ENCODE measurements at places on chromosomes 2 and 18.

DNA sequence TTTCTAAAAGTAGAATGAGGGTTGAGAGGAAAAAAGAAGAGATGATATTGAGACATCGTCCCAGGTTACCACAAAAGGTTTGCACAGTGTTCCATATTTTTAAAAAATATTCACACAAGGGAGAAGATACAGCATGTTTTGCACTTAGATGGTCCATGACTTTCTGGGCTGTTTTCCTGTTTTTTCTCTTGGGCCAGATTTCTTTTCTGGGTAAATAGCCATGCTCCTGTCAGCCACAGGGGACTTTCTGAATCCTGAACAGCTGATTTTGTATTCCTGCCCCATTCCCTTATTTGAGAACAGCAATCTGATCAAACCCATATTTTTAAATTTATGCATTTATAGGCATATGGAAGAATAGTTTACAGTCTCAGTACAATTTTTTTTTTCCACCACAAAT, 185.9 kb upstream of the NRP2 start:
- DNase-seq, result no peak

DNA sequence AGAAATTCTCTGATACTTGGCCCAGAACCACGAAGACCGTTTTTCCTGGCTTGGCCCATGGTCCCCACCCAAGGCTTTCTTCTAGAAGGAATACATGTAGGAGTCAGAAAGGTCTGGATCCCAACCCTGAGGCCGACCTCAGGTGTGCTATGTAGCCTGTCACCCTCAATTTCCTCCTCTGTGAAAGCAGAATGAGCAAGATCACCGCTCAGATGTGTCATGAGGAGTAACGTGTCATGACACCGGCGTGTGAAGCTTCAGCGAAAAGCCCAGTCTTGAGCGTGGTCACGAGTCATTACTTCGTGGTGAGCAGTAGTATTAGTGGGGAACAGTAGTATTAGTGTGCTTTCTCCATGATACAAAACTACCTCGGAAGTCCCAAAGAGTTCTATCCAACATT, 103.4 kb downstream of the ALPK2 start:
- DNase-seq, result no peak

GRCh38 chr18:47036927-47037578, 1.6 kb upstream of the ELOA2 start:
- no peak for DNase-seq

DNA sequence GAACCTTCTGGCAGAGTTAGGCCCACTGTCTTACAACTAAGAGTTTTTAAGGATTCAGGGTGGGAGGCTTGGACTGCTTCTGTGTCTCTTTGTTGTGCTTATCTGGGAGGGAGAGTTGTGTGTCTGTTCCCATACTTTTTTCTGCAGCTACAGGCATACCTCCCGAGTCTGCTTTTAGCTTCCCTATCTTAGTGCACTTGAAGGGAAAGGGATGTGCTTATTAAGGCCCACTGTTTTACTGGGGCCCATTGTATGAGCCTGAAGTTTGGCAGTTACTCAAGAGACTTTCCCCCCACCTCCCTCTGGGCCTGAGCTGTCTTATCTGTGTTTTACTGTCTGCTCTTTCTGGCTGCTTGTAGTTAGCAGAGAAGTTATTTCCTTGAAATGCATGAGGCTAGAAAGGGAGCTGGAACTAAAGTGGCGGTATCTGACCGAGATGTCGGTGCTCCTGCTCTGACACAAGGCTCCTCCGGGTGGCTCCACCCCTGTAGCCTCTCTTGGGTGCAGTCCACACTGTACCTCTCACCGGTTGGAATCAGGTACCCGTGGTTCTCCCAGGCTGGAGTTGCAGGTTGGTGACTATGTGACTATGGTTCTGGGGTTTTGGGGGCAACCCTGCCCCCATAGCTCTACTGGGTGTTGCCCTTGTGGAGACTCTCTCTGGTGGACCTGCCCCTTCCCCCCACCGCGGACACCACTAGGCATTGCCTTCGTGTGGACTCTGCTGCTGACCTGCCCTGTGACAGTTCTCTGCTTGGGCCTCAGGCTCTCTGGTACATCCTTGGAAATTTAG, 12.9 kb downstream of the UBR3 start:
- DNase-seq, result no peak

DNA sequence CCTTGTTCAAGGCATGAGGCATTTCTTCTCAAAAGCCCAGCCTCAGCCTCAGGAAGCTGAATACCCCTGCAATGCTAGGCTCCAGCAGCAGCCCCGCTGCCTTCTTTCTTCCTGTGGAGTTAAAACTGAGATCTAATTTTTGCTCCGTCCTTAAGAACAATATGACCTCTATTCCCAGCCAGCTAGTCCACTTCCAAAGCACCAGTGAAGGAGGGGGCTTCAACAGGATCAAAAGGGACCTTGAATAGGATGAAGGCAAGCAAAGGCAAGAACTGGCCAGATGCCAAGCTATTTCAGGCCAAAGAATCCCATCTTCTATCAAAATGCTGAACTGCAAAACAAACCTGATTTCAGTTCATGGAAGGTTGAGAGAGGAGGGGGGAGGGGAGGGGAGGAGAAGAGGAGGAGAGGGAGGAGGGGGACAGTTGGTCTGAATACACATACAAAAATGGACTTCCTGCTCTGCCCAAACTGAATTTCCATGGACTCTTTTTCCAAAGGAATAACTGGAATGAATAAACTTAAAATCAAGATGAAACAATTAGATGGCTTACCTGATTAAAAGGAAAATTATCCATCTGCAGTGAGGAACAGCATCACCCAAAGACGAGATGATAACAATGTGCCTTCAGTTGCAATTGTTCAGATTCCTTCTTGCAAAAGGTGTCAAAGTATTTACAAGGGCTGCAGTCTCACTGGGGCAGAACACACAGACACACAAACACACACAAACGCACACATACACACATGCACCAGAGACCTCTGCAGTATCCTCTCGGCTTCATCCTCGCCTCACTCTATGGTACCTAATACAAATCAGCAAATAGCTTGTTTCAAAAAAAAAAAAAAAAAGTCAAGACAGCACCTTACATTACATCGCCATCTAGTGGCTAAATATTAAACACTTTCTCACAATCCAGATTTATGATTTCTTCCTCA, at the start of gene SCN1A:
SCN1A (minus strand) TSS at position 804 of the 939 bp plus-strand sequence. CDS start 54,399 bp downstream, outside the sequence.
- peak; percentile 35 for DNase-seq

DNA sequence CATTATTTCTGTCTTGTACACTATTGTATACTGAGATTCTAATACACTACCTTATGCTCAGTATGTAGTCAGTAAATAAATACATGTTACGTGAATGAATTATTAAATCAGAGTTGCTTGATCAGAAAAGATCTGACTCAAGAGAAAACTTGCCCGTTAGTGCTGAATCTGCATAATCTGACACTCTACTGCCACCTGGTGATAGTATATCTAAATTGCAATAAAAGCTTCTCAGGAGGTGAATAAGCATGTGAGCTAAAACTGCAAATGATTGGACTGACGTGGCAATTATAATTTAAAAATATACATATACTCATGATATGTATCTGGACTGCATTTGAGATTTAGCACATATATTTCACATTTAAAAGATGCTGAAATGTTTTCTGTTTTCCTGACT, 70.4 kb downstream of the KIAA1328 start:
- peak; percentile 41 for DNase-seq

DNA sequence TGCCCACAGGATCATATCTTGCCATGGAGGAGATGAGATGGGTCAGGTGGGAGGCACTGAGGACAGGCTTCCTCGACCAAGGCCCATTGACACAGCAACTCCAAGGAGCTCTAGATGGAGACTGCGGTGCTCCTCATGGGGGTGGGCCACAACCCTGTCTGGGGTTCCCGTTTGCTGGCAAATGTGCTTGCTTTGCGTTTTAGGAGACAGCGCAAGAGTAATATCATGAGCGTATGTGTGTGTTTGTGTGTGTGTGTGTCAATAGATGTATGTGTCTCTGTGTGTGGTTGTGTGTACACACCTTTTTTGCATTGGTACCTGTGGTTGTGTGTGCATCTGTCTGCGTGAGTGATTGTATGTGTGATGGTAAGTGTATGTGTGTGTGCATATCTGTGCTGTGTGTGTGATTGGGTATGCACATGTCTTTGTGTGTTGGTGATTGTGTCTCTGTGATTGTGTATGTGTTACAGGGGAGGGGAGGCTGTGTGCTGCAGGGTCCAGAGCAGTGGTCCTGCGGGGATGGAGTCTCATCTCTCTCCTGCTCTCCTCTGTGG, 4.4 kb downstream of the FBLN7 start:
- DNase-seq, result no peak

GRCh38 chr2:174663550-174663949, 65.9 kb upstream of the WIPF1 start:
- no peak for DNase-seq

DNA sequence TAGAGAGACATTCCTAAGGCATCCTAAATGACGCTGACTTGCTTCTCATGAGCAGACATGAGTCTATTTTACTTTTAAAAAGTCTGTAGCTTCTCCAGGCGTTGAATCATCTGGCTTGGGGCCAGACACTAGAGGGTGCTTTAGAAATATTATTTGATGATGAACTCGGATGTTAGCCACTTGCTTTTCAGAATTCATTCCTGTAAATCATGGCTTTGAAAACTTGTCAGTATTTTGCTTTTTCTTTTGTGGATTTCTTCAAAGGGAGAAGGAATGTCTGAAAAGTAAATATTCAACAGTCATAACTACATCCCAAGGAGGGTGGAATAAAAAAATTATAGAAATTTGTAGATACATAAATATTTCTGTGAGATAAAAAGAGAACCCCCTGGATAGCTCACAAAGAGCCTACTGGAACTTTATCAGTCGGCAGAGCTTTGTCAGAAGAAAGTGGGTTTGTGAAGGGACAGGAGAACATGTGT, 370.8 kb downstream of the OSR1 start:
- DNase-seq, result no peak

- peak; percentile 14 for DNase-seq
Measured at GRCh38 chr2:103873716-103874351, 980.1 kb upstream of the POU3F3 start.

DNA sequence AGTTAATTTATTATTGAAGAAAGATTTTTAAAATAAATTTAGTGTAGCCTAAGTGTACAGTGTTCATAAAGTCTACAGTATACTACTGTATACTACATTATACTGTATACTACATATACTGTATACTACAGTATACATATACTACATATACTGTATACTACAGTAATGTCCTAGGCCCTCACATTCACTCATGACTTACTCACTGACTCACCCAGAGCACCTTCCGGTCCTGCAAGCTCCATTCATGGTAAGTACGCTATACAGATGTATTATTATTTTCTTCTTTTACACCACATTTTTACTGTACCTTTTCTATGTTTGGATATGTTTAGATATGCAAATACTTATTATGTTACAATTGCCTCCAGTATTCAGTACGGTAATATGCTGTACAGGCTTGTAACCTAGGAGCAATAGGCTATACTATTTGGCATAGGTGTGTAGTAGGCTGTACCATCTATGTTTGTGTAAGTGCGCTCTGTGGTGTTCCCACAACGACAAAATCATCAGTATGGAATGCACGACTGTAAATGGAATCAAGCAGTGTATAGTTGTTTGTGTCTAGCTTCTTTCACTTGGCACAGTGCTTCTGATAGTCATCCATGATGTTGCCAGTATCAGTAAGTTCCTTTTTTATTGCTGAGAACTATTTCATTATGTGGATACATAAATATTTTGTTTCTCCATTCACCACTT, 245.7 kb downstream of the MTX2 start:
- no peak for DNase-seq

DNA sequence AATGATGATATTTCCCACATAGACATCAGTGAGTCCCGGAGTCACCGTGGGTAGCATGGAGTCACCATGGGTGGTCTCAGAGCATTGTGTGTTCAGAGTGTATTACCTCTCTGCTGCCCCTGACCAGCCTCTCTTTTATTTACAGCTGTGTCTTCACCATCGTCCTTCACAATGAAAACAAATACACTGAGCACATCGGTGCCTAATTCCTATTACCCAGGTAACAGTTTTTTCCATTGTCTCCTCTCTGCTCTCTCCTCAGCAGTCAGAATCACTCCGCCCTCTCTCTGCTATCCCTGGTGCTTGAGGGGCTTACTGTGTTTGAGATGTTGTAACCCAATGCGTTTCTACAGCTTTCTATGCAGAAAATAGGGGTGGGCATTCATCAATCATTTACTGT, 361.5 kb upstream of the RAB12 start:
- DNase-seq, result peak; percentile 17

DNA sequence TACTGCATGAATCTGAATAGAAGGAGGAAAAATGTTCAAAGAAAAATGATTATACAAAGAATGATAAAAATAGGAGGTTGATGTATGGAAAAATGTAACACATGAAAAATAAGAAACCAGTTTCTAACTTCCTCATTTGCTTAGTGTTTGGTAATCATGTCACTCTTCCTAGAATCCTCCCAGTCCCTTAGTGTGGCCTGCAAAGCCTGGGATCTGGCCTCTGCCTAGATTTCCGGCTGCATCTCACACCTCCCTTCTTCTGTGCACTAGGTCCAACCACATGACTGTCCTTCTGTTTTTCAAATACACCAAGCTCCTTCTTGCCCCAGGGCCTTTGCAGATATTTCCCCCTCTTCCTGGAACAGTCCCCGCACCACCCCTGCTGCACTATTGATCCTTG, 76.8 kb upstream of the RBMS1 start:
- DNase-seq, result no peak

- DNase-seq, result no peak
Measured at GRCh38 chr2:95016616-95017015, 8.9 kb upstream of the MAL start.

- DNase-seq, result no peak
Measured at GRCh38 chr2:17164550-17164949, 353.7 kb downstream of the RAD51AP2 start.

DNA sequence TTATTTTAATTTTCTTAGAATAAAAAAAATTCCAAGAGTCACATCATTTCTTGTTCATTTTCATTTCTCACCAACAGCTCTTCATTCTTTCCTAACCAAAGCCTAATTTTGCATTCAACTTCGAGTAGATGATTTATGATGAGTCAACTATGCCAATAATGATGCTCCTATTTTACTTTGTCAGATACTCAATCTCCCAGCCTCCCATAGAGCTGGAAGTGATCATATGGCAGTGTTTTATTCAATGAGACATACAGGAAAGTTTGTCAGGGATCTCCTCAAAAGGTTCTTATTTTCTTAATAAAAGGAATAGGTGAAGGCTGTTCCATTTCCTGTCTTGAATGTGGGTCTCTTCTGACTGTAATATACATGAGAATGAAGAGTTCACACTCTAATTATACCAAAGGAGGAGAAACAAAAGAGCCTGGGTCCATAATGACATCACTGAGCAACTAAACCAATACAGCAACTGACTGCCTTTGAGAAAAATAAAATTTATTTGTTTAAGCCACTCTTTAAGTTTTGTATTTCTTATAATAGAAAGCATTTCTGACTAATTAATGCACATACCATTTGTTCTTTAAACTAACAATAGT, 231.2 kb upstream of the CYP26B1 start:
- DNase-seq, result no peak

DNA sequence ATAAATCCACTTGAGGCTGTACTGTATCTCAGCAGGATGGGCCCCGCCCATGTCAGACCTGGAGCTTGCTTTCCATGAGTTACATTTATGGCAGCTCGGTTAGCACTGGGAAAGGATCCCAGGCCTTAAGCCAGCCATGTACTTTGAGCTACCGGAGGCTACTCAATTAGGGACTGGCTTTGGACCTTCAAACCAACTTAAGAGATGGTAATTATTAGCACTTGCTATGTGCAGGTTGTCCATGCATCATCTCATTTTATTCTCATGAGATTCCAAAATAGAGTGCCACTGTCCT, 64.4 kb downstream of the ACTR2 start:
- DNase-seq, result no peak

All from iPS-NIHi11 (cell line).